Prostate gland (tissue), 2 donors: ENCODE measurements at places on chromosomes 4 and X.
A peak's percentile ranks its signal among the peaks of the same experiment; 100 is the strongest.

GRCh38 chrX:41192880-41193279 is 107.6 kb downstream of the USP9X start:
- H3K4me1 ChIP-seq: no peaks in the 10 kb centered on the region
- no peak overlapping the region for H3K4me3 ChIP-seq
- no peaks in the 10 kb centered on the region for H3K36me3 ChIP-seq
- DNase-seq: no peak
- H3K27me3 ChIP-seq: no peaks in the 10 kb centered on the region
- no peak overlapping the region for H3K27ac ChIP-seq

GRCh38 chr4:30616942-30617646 is 103.1 kb upstream of the PCDH7 start:
- no peaks in the 10 kb centered on the region for H3K4me1 ChIP-seq
- H3K36me3 ChIP-seq: no peaks in the 10 kb centered on the region
- H3K27ac ChIP-seq: no peak overlapping the region
- no peak overlapping the region for H3K4me3 ChIP-seq
- no peak for DNase-seq

- peaks cover 4% of the 10 kb centered on the region for H3K27me3 ChIP-seq
- no peaks in the 10 kb centered on the region for H3K4me1 ChIP-seq
- H3K27ac ChIP-seq: peak within 1 kb of the TSS; percentile 61
- peak; percentile 78 for DNase-seq
- no peaks in the 10 kb centered on the region for H3K36me3 ChIP-seq
- peak within 1 kb of the TSS; percentile 52 for H3K4me3 ChIP-seq
Observed at GRCh38 chr4:20251796-20252655, at the start of gene SLIT2. SLIT2 (plus strand) TSS chr4:20251905; CDS start chr4:20253816, 1,911 bp downstream.

DNA sequence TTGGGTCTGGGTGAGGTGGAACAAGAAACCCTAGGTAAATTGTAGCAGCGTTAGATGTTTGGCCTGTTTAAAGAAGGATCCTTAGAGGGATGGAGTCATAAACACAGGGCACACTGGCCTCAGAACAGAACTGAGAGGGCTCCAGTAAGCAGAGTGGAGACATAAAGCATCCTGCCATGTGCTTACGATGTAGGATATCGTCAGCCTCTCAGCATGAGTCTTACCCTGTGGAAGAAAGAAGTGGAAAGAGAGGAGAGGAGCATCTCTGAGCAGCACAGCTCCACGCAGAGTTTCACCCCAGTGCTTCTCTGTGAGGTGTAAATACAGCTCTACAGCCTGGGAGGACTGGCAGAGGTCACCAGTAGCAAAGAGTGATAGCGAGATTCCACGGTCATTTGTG is 27.8 kb upstream of the SORBS2 start:
- no peak for DNase-seq
- no peaks in the 10 kb centered on the region for H3K36me3 ChIP-seq
- H3K4me1 ChIP-seq: peaks cover 11% of the 10 kb centered on the region
- peak overlapping the region; percentile 52 for H3K27ac ChIP-seq

DNA sequence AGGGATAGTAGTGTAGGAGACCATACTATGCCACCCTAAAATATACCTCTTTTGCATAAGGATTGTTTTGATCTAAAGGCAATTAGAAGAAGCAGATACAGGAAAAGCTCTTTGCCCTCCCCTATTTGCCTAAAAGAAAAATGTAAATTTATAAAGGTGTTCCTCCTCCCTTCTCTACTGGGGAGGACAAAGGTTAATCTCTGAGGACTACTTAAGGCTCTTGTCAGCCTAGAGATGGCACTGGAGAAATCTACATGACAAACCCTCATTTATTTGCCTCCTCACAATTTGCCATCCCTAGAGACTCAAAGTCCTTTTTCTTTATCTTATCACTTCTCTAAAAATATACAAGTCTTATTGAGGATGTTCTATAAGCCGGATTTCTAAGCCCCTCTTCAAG is 1021.8 kb downstream of the STPG2 start:
- no peaks in the 10 kb centered on the region for H3K27me3 ChIP-seq
- no peaks in the 10 kb centered on the region for H3K4me1 ChIP-seq
- no peak for DNase-seq
- H3K27ac ChIP-seq: no peak overlapping the region

DNA sequence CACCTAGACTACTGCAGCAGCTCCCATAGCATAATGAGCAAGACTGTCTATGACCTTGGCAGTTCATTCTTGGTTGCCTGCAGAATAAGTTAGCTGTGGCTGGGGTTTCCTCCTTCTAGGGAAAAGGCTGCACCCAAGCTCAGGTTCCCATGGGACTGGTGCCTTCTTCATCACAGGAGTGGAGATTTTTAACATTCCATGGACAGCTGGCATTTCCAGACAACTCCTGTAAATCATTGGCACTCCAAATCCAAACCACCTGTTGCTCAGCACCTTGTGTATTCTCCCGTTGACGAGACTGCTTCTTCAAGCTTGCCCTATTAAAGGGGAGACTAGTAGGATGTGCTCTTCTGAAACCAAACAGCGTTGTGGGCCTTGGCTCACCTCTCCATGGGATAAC is 7.8 kb upstream of the NUP54 start:
- H3K27me3 ChIP-seq: no peaks in the 10 kb centered on the region
- no peak overlapping the region for H3K27ac ChIP-seq
- H3K36me3 ChIP-seq: no peaks in the 10 kb centered on the region
- DNase-seq: no peak

- H3K36me3 ChIP-seq: no peaks in the 10 kb centered on the region
- no peaks in the 10 kb centered on the region for H3K4me1 ChIP-seq
- no peaks in the 10 kb centered on the region for H3K27me3 ChIP-seq
- H3K4me3 ChIP-seq: no peak overlapping the region
- no peak for DNase-seq
- H3K27ac ChIP-seq: no peak overlapping the region
Observed at GRCh38 chrX:54995621-54996020, 1.6 kb upstream of the PFKFB1 start.

GRCh38 chr4:80138551-80139538 is 58.5 kb upstream of the PRDM8 start:
- H3K4me1 ChIP-seq: no peaks in the 10 kb centered on the region
- no peaks in the 10 kb centered on the region for H3K36me3 ChIP-seq
- no peak overlapping the region for H3K4me3 ChIP-seq
- H3K27me3 ChIP-seq: no peaks in the 10 kb centered on the region
- no peak for DNase-seq

DNA sequence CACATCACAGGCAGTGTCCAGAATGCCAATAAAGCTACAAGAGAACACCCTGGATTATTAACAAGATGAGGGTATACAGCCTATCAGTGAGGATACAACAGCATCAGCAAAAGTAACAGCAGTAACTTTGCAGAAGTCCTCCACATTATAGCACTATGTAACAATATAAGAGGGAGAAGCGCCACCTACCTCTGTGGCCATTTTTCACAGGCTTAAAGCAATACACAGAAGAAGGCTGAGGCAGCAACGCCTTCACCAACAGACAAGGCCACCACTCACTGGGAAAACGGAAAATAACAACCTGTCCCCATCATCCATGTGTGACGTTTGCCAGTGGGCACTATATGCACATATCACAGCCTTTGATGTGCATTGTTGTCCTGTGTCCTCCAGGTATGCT is 12.5 kb downstream of the RTL8B start:
- no peak overlapping the region for H3K4me3 ChIP-seq
- no peaks in the 10 kb centered on the region for H3K4me1 ChIP-seq
- H3K36me3 ChIP-seq: no peaks in the 10 kb centered on the region
- H3K27me3 ChIP-seq: no peaks in the 10 kb centered on the region
- H3K27ac ChIP-seq: no peak overlapping the region

DNA sequence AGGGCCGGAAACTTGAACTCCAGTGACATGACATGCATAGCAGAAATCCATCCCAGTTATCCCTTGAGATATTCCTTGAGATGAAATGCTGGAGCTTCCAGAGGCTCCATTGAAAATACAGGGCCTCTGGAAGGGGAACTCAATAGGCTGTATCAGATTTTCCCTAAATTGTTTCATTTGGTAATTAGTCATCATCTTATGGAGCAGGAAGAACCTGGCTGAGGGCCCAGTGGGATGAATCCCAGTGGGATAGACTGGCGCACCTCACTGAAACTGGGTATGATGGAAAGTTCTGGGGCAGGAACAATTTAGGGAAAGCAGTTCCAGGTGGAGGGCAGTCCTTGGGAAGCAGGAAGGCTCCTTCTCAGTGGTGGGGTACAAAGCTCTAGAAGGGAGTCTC is 307.8 kb upstream of the DIPK2B start:
- H3K4me1 ChIP-seq: no peaks in the 10 kb centered on the region
- H3K27ac ChIP-seq: no peak overlapping the region
- H3K27me3 ChIP-seq: no peaks in the 10 kb centered on the region
- no peak overlapping the region for H3K4me3 ChIP-seq
- no peak for DNase-seq

DNA sequence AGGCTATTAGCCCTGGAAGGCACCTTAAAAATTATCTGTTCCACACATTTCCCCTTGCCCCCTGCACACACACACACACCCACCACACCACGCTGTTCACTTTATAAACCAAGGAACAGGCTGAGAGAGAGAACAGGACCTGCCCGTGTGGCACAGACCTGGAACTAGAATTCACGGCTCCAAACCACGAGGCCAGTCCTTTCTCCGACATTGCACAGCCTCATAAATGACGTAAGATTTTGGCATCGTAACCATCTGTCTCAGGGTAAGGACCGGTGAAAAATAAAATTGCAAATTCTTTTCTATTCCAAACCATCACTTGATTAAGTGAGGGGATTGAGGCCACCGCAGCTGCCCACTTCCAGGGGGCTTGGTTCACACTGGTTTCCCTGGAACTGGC is 330.3 kb downstream of the BCOR start:
- H3K27ac ChIP-seq: no peak overlapping the region
- H3K4me1 ChIP-seq: no peaks in the 10 kb centered on the region
- H3K36me3 ChIP-seq: no peaks in the 10 kb centered on the region
- no peak overlapping the region for H3K4me3 ChIP-seq

DNA sequence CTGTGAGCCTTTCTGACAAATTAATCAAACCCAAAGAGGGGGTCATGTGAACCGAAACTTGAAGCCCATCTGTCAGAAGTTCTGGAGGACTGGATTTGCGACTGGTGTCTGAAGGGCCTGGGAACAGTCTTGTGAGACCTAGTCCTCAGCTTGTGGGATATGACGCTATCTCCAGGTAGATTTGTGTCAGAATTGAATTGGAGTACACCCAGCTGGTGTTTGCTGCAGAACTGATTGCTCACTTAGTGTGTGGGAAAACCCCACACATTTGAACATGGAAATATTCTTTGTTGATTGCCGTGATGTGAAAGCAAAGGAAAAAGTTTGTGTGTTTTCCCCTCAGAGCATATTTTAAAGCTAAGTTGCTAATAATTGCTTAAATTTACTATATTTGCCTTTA is 30.3 kb upstream of the TMSB15B start:
- H3K36me3 ChIP-seq: no peaks in the 10 kb centered on the region
- H3K27me3 ChIP-seq: no peaks in the 10 kb centered on the region
- no peak overlapping the region for H3K27ac ChIP-seq
- H3K4me1 ChIP-seq: no peaks in the 10 kb centered on the region
- no peak overlapping the region for H3K4me3 ChIP-seq

DNA sequence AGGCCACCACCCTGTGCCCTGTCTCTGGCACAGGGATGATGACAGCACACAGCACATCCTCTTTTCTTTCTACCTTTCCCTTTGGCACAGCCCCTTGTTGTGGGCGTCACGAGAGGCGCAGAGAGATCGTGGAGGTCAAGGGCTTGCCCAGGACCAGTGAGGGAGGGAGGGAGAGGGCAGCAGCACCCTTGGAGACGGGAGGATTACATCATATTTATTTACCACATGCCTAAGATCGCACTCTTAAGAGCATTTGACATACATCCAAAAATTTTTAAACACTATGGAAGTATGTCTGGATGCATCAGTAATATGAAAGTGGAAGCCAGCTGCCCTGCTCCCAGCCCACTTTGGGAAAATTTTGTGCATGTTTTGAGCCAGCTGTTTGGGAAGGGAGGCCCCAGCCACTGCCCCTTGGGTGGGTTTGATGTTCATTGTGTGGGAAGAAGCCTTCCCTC is 12.7 kb downstream of the WFS1 start:
- no peak overlapping the region for H3K4me3 ChIP-seq
- no peak for DNase-seq
- no peaks in the 10 kb centered on the region for H3K4me1 ChIP-seq

DNA sequence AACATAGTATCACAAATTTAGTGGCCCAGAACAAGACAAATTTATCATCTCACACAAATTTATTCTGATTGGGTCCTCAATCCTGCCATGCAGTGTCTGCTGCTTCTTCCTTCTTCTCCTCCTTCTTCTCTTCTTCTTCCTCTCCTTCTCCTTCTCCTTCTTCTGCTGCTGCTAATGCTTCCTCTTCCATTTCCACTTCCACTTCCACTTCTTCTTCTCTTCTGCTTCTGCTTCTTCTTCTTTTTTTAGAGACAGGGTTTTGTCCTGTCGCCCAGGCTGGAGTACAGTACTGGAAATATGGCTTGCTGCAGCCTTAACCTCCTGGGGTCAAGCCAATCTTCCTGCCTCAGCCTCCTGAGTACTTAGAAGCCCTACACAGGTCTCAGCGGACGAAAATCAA is 37.5 kb downstream of the FGFBP1 start:
- no peaks in the 10 kb centered on the region for H3K36me3 ChIP-seq
- no peaks in the 10 kb centered on the region for H3K4me1 ChIP-seq
- no peak for DNase-seq
- H3K27ac ChIP-seq: no peak overlapping the region

DNA sequence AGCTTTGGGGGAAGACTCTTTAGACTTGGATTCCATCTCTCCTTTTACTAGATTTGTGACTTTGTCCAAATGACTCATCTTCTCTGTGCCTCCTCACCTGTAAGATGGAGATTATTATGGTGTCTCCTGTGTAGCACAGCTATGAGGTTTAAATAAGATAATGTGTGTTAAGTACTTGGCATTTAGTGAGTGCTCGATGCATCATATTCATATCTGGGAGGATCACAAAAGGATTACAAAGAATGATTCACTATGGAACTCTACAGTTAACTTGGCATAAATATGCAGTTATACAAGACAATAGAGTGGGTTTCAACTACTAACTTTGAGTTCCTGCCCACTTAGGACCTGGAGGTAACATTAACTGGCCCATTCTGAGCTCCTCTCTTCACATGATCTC is 2.3 kb downstream of the GBA3 start:
- DNase-seq: no peak
- no peak overlapping the region for H3K27ac ChIP-seq
- no peak overlapping the region for H3K4me3 ChIP-seq
- H3K27me3 ChIP-seq: no peaks in the 10 kb centered on the region

- no peaks in the 10 kb centered on the region for H3K4me1 ChIP-seq
- H3K27ac ChIP-seq: no peak overlapping the region
- DNase-seq: no peak
- H3K27me3 ChIP-seq: no peaks in the 10 kb centered on the region
- H3K4me3 ChIP-seq: no peak overlapping the region
- no peaks in the 10 kb centered on the region for H3K36me3 ChIP-seq
Observed at GRCh38 chr4:3288571-3289094, 4.2 kb upstream of the RGS12 start.

GRCh38 chrX:150767045-150767395 is 73.8 kb downstream of the MTMR1 start:
- H3K4me1 ChIP-seq: no peaks in the 10 kb centered on the region
- no peak overlapping the region for H3K4me3 ChIP-seq
- no peaks in the 10 kb centered on the region for H3K27me3 ChIP-seq
- no peaks in the 10 kb centered on the region for H3K36me3 ChIP-seq

- H3K27me3 ChIP-seq: no peaks in the 10 kb centered on the region
- no peak for DNase-seq
- H3K4me3 ChIP-seq: no peak overlapping the region
- no peaks in the 10 kb centered on the region for H3K4me1 ChIP-seq
- H3K27ac ChIP-seq: no peak overlapping the region
Observed at GRCh38 chr4:53680168-53680567, 88.9 kb upstream of the LNX1 start.

GRCh38 chr4:38612646-38613414 is 51.2 kb upstream of the KLF3 start:
- H3K27ac ChIP-seq: peak overlapping the region; percentile 55
- no peaks in the 10 kb centered on the region for H3K36me3 ChIP-seq
- DNase-seq: no peak
- peaks cover 8% of the 10 kb centered on the region for H3K4me1 ChIP-seq
- H3K27me3 ChIP-seq: no peaks in the 10 kb centered on the region
